ENCODE measurements at places on chromosomes 1 and 21. TPM values are rescaled to one million over a fixed set of nuclear protein-coding genes. Genes with fewer than 3 reads are reported as not detected.

DNA sequence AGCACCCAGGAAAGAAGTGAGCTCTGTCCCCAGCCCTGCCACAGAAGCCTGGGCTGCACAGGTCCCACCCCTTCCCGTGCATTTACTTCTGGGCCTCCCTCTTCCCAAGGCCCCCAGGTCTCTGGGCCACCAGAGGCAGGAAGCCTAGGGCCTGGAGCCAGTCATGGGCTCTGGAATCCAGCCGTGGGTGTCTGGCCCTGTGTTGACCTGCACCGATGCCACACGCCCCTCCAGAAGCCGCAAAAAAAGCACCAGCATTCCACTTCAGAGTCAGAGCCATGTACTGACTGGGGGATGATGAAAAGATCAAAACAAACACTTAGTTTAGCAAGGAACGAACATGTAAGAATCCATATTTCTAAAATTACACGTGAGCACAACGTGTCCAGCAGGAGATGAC is 141.7 kb downstream of the NPHP4 start:
- no peak for DNase-seq
- H3K4me1 ChIP-seq = no peaks in the 10 kb centered on the region
- no peak overlapping the region for H3K27ac ChIP-seq

GRCh38 chr21:35316933-35317332 is 267.8 kb upstream of the RUNX1 start:
- H3K27ac ChIP-seq = no peak overlapping the region
- no peak for DNase-seq
- H3K27me3 ChIP-seq = no peaks in the 10 kb centered on the region
- H3K4me1 ChIP-seq = no peaks in the 10 kb centered on the region
- no peak overlapping the region for H3K4me3 ChIP-seq

DNA sequence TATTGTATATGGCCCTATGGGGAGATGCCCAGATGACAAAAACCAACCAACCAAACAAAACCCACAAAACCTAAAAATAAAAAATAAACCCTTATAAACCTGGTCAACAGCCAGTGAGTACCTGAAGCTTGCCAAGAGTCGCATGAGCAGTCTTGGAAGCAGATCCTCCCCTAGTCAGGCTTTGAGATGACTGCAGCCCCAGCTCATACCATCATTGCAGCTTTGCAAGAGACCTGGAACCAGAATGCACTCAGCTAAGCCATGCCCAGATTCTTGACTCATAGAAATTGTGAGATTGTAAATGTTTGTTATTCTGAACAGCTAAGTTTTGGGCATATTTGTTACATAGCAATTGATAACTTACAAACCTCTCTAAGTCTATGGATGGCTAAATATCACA is 326.8 kb downstream of the HLX start:
- H3K4me1 ChIP-seq = no peaks in the 10 kb centered on the region
- no peaks in the 10 kb centered on the region for H3K27me3 ChIP-seq
- no peak overlapping the region for H3K27ac ChIP-seq
- no peak for DNase-seq
- no peaks in the 10 kb centered on the region for H3K36me3 ChIP-seq

DNA sequence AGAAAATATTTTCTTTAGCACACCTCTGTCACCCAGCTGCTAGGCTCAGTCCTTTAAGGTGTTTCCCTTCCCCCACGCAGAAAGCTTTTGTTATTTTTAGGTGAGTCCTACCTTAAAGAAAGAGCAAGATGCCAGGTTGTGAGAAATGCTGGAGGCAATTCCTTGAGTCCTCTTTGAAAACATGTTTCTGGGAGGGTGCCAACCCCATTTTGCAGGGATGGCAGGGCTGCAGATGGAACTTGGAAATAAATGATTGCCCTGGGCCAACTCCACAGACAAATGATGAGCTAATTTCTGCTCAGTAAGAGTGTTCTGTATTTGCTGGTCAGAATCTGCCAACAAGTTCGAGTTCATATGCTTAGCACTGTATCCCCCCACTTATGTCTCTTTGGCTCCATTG is 119.2 kb upstream of the RAB3GAP2 start:
- H3K4me1 ChIP-seq = no peaks in the 10 kb centered on the region
- H3K27me3 ChIP-seq = no peaks in the 10 kb centered on the region
- H3K27ac ChIP-seq = no peak overlapping the region
- H3K36me3 ChIP-seq = no peaks in the 10 kb centered on the region
- DNase-seq = no peak

- DNase-seq = no peak
- no peaks in the 10 kb centered on the region for H3K4me1 ChIP-seq
- H3K27ac ChIP-seq = no peak overlapping the region
- H3K27me3 ChIP-seq = no peaks in the 10 kb centered on the region
- no peak overlapping the region for H3K4me3 ChIP-seq
- no peaks in the 10 kb centered on the region for H3K36me3 ChIP-seq
Observed at GRCh38 chr1:183778045-183778444, 26.9 kb upstream of the RGL1 start.

DNA sequence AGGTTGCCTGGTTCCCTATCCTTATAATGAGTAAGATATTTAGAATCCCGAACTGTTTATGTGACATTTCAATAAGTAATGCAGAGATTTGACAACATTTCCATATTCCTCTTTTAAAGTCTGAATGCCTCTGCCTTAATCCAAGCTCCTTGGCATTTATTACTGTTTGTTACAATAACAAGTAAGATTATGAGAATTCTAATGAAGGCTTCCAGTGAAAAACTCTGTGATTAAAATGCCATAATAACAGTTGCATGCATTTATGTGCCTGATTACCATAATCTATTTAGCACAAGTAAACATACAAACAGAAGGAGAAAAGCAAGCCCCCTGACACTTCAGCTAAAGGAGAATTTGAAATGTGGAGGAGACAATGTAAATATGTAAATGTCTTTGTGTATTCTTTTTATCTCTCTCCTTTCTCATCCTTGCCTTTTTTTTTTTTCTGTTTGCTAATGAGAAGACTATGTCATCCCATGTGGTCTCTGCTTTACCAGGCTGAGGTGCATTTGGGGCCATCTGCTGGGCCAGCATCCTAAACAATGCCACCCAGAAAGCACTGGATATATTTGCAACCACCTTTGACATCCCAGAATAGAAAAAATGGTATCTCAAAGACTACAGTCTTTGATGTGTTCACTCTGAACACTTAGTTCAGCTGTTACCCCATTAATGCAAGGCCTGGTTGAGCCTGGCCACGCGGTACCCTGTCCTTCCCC is 17.2 kb upstream of the OLIG2 start:
- no peaks in the 10 kb centered on the region for H3K4me1 ChIP-seq
- no peak overlapping the region for H3K27ac ChIP-seq
- DNase-seq = no peak
- no peaks in the 10 kb centered on the region for H3K27me3 ChIP-seq
- H3K36me3 ChIP-seq = no peaks in the 10 kb centered on the region

DNA sequence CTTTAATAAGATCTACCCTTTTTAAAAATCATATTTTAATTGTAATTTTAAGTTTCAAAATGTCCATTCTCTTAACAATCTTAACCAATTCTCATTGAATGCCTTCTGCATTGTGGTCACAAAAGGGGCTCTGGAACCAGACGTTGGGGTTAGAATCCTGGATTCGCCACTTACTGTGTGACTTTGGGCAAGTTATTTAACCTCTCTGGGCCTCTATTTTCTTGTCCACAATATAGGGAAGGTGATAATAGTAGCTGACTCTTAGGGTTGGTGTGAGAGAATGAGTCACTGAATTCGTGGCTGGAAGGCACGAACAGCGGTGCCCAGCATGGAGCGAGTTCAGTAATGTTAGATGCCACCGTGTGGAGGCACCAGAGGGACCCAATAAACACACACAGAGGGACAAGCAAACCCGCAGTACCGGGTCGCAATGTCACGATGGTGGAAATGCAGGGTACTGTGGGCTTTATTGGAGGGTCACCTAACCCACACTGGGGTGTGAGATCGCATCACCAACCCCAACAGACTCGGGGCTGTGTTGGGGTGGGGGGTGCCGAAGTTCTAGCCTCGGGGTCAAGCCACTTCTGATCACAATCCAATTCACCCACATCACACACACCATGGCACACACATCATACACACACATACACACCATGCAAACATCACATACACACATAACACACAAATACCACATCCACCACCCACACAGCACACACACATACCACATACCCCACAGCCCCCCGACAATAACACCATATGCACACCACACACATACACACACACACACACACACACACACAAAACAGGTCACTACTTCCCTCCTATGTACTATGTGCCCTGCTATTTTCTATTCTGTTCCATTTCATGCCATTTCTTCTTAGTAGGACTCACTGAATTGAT is 27.0 kb upstream of the IFNAR2 start:
- H3K4me3 ChIP-seq = no peak overlapping the region
- no peaks in the 10 kb centered on the region for H3K36me3 ChIP-seq
- no peaks in the 10 kb centered on the region for H3K27me3 ChIP-seq
- H3K4me1 ChIP-seq = peaks cover 5% of the 10 kb centered on the region
- no peak overlapping the region for H3K27ac ChIP-seq

DNA sequence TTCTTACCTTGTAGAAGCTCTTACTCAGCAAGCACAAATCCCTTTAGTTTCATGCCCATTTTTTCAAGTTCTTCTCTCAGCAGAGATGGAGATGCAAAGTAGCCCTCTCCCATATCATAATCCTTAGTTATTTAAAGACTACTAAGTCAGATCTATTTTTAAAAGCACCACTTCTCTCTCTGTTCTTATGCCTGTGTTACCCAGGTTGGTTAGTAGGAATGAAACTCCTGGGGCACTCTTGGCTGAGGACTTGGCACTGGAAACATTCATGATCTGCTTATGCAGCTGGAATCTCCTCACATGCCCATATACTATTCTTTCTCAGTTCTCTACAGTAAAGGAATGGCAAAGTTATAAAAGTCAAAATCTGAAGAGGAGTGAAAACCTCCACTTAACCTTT is 51.9 kb upstream of the PPP2R5A start:
- H3K27ac ChIP-seq = no peak overlapping the region
- no peak for DNase-seq
- no peaks in the 10 kb centered on the region for H3K4me1 ChIP-seq
- no peak overlapping the region for H3K4me3 ChIP-seq

- no peaks in the 10 kb centered on the region for H3K4me1 ChIP-seq
- H3K27me3 ChIP-seq = no peaks in the 10 kb centered on the region
- H3K27ac ChIP-seq = no peak overlapping the region
- H3K4me3 ChIP-seq = no peak overlapping the region
- no peak for DNase-seq
Observed at GRCh38 chr1:21141030-21141429, 35.7 kb downstream of the EIF4G3 start.

DNA sequence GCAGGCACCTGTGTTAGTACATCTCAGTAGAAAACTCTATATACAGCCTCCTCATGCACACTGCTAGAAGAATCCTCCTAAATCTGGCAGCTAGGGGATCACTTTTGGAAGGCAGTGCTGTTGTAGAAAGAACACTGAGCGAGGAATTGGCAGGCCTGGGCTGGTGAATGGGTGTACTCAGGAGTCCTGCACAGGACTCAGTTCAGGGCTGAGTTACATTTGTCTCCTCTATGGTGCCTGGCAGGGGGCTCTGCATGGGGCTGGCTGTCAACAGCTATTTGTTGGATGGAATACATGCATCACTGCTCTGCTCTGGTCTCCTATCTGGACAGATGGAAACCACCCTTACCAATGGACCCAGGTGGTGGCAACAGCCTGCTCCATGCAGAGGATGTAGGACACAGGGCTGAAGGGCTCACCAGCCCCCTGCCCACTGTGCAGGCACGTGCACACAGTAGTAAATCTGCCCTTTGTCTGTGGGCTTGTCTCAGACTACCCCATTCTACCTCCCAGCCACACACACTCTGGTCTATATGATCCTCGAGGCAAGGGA is 74.2 kb downstream of the LRIG2 start:
- H3K36me3 ChIP-seq = no peaks in the 10 kb centered on the region
- H3K4me3 ChIP-seq = no peak overlapping the region
- DNase-seq = no peak
- no peak overlapping the region for H3K27ac ChIP-seq
- H3K4me1 ChIP-seq = no peaks in the 10 kb centered on the region

GRCh38 chr1:191714845-191715244 is 443.4 kb upstream of the RGS18 start:
- H3K27me3 ChIP-seq = no peaks in the 10 kb centered on the region
- H3K4me3 ChIP-seq = no peak overlapping the region
- no peak overlapping the region for H3K27ac ChIP-seq
- no peak for DNase-seq

The CAPN8 gene
- total RNA-seq = 0.28 TPM

The PPCS gene
- total RNA-seq = 72.7 TPM

The FCRL2 gene
- not detected for total RNA-seq

The PLA2G5 gene
- not detected for total RNA-seq

The ASH1L gene
- 40.9 TPM for total RNA-seq

The GPR37L1 gene
- total RNA-seq = 0.44 TPM

The ALPL gene
- total RNA-seq = 0.82 TPM

Data from Panc1 (cell line).